ENCODE measurements at places on chromosomes 2 and 18.

GRCh38 chr2:70344195-70344594 is 42.3 kb upstream of the FAM136A start:
- DNase-seq = no peak

- DNase-seq = no peak
Observed at GRCh38 chr18:50751490-50751889, 68.3 kb downstream of the MRO start.

GRCh38 chr2:13030606-13031005 is 313.9 kb downstream of the TRIB2 start:
- DNase-seq = no peak

DNA sequence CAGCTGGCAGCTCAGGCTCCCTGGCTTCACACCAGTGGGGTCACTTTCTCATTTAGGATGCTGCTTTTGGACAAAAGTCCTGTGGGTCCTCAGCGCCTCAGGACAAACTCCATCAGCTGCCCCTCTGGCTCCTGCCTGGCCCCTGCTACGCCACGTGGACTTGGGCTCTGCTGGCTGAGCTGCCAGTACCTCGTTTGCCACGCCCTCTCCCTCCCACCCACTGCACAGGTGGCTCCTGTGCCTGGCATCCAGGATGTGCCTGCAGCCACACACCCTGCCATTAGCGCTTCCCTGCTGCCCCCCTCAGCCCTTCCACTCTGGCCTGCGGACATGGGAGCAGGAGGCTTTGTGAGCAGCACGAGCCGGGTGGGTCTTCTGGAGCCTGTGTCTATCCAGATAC is 118.9 kb downstream of the ZNF236 start:
- DNase-seq = no peak

- DNase-seq = peak; percentile 33
Observed at GRCh38 chr2:96427917-96428316, 77.2 kb downstream of the NEURL3 start.

GRCh38 chr2:225207043-225207442 is 164.8 kb upstream of the DOCK10 start:
- DNase-seq = no peak

DNA sequence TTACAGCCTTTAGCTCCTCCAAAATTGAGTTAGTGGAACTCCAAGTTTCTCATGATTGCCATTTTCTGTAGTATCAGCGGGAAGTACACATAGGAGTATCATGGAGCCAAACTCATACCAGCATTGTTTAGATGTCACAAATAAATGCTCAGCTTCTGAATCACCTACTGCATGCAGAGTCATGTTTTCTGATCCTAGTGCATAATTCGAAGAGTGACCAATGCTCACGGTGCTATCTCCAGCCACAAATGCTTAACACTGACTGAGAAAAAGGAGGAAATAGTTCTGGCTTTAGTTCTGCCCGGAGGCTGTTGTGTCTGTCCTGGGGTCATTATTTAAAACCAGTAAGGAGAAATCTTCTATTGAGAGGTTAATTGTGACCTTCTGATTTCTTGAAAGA is 45.4 kb upstream of the LRATD1 start:
- no peak for DNase-seq

GRCh38 chr18:67665266-67665665 is 148.7 kb upstream of the DSEL start:
- DNase-seq = no peak

- no peak for DNase-seq
Observed at GRCh38 chr2:241200822-241201395, 12.4 kb downstream of the ANO7 start.

All from fibroblast of gingiva (primary cell).